ENCODE measurements at places on chromosomes 1 and 21.

GRCh38 chr1:179313004-179313403 is 19.4 kb downstream of the SOAT1 start:
- no peak for DNase-seq

DNA sequence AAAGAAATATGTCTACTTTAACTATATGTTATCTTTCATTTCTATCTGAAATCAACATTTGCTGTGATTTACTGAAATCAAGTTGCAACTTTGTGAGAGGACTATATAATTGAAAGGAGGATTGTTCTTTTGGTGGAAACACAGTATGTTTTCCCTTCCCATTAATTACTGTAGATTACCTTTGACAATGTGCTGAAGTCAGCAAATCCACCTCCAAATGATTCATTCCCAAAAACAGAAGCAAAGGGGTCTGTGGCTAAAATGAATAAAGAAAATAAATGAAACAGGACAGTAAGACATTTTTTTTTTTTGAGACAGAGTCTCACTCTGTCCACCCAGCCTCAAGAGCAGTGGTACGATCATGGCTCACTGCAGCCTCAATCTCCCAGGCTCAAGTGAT is 35.4 kb upstream of the TTC39A start:
- no peak for DNase-seq

GRCh38 chr1:209023790-209024189 is 559.7 kb upstream of the CAMK1G start:
- DNase-seq = no peak

GRCh38 chr1:22670352-22670975 is 17.4 kb downstream of the C1QB start:
- no peak for DNase-seq

DNA sequence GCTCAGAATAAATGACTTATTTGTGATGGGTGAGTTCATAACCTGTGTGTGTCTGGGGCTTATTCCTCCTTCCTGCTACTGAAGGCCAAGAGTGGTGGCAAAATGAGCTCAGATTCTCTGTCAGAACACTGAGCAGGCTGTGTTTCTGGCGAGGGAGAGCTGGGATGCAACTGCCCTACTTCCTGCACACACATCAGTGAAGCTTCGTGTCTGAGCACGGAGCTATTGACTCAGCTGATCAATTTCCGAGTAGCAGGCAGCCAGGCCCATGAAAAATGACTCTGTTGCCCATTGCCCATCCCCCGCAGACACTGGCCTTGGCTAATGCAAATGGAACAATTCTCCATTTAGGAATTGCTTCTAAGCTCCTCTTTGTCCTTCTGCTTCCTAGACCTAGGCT is 27.7 kb downstream of the TNR start:
- DNase-seq = no peak

- DNase-seq = no peak
These were observed 43.0 kb upstream of the ST6GALNAC3 start for GRCh38 chr1:76031496-76031895.

- DNase-seq = no peak
These were observed 115.5 kb downstream of the PTPN14 start for GRCh38 chr1:214435867-214436266.

All from adipocyte (in vitro differentiated cells).